ENCODE measurements at places on chromosomes 4 and X.

GRCh38 chr4:147219145-147219544, 261.8 kb upstream of the EDNRA start:
- no peak for DNase-seq

GRCh38 chr4:1222938-1223690, 25.8 kb downstream of the CTBP1 start:
- DNase-seq: no peak

GRCh38 chrX:109842611-109843010, 109.6 kb upstream of the ACSL4 start:
- no peak for DNase-seq

- no peak for DNase-seq
Measured at GRCh38 chr4:150938873-150939499, 76.1 kb downstream of the LRBA start.

GRCh38 chrX:110125446-110126162, 122.7 kb downstream of the TMEM164 start:
- DNase-seq: no peak

DNA sequence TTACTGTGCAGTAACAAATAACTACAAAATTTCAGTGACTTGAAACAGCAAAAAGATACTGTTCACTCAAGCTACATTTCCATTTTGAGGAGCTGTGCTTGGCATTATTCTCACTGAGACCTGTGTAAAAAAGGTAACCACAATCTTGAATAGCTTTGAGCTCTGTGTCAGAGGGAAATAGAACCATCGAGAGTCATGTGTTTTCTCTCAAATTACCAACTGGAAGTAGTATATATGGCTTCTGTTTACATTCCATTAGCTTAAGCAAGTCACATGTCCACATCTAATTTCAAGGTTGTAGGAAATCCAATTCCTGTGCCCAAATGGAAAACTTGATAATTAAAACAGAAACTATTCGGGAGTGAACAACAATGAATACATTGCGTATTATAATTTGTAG, 82.9 kb upstream of the BANK1 start:
- no peak for DNase-seq

DNA sequence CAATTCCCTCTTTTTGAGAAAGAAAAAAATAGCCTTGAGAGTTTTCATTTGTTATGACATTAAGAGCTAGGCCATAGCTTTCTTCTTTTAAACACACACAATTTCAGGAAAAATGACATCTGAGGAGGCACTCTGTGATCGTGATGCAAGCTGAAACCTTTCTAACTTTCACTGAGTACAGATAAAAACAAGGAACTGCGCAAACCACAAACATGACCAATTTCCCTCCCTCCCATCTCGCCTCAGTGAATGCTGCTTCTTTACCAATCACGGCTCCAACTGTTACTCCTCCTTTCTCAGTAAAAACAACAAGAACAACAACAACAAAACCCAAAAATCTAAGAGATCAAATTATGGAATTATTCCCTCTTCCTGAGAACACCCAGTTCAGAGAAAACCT, 626.8 kb downstream of the TLL1 start:
- no peak for DNase-seq

All from COLO829 (cell line).